ENCODE measurements at places on chromosomes 5 and 9. TPM values are rescaled to one million over a fixed set of nuclear protein-coding genes. Genes with fewer than 3 reads are reported as not detected.

The LCN2 gene
- total RNA-seq: not detected

DNA sequence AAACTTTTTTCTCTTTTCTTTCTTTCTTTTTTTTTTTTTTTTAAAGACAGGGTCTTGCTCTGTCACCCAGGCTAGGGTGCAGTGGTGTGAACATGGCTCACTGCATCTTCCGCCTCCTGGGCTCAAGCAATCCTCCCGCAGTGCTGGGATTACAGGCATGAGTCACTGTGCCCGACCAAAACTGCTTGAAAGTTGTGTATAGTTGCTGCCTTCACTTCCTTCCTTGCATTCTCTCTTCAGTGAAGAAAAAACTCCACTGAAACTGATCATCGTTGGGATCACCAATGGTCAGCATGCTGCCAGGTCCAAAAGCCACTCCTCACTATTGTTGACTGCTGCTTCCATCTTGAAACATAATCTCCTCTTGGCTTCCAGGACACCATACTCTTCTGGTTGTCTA, 66.6 kb upstream of the CTNNA1 start:
- DNase-seq: no peak

The C1QTNF2 gene
- total RNA-seq: 0.42 TPM

The MCC gene
- total RNA-seq: 10.8 TPM

DNA sequence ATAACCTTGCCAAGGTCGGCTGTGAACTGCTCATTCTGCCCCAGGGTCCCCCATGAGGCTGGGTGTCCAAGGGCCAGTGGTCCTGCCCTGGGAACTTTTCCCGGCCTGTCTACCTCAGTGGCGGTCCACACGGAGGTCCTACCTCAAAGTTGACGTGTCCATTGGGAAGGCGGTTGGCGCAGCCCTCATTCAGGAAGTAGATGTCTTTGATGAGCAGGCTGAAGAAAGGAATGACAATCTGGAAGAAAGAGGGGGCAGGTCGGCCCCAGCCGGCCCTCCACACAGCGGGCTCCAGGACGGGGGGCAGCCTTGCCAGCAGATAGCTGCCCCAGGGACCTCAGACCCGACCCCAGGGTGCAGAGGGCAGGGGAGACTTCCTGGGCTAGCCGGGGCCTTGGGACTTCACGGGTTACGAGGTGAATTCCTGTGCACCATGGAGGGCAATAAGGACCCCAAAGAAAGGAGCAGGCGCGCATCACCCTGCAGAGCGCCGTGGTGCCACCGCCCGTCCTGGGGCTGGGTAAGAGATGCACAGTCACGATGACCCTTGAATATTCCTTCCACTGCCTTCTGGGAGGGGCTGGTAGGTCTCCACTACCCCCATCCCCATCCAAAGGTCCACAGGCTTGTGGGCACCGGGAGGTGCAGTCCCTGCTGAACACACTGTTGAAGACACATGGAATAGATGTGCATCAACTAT, 42.9 kb upstream of the RNF130 start:
- DNase-seq: no peak

- no peak for DNase-seq
Measured at GRCh38 chr9:121656941-121657470, 5.6 kb downstream of the DAB2IP start.

The CTSV gene
- total RNA-seq: 7.2 TPM

- no peak for DNase-seq
Measured at GRCh38 chr5:172891716-172892421, 57.8 kb downstream of the ERGIC1 start.

The NACC2 gene
- total RNA-seq: 8.6 TPM

DNA sequence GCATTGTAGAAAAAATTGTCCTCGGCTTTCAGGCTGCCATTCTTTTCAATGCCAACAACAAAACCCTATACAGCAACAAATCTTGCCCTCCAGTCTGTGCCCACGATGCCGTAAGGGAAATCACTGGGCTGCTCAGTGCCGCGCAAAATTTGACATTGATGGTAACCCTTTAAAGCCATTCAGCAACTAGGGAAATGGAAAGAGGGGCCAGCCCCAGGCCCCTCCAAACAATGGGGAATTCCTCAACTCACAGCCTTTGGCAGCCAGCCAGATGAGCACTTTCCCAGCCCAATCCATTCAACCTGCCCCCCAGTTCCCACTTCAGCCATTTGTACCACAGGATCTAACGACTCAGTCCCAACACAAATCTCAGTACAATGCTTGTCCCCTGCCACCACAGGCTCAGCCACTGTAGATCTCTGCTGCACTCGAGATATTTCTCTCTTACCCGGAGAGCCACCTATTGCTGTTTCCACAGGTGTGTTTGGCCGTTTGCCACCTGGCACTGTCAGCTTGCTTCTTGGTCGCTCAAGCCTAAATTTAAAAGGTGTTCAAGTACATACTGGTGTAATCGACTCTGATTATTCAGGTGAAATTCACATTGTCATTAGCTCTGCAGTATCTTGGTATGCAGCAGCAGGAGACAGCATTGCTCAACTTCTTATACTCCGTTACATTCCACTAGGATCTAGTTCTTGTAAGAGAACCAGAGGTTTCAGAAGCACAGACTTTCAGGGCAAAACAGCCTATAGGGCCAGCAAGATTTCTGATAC, 103.3 kb downstream of the SYK start:
- no peak for DNase-seq

The CACFD1 gene
- 42.6 TPM for total RNA-seq

GRCh38 chr9:100498592-100498991, 25.6 kb downstream of the TMEFF1 start:
- no peak for DNase-seq

DNA sequence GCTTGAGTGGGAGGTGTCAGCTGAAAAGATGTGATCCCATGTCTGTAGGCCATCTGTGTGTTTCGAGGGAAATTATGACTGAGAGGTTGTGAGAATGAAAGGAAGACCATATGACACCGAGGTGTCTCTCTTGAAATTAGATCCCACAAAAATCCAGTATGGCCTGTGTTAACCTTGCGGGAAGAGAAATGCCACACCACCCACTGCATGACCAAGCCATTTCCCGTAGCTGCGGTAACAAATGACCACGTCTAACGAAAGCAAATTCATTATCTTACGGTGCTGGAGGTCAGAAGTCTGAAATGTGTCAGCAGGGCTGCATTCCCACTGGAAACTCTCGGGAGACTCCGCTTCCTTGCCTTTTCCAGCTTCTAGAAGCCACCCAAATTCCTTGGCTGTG, 11.6 kb downstream of the C9orf57 start:
- no peak for DNase-seq

DNA sequence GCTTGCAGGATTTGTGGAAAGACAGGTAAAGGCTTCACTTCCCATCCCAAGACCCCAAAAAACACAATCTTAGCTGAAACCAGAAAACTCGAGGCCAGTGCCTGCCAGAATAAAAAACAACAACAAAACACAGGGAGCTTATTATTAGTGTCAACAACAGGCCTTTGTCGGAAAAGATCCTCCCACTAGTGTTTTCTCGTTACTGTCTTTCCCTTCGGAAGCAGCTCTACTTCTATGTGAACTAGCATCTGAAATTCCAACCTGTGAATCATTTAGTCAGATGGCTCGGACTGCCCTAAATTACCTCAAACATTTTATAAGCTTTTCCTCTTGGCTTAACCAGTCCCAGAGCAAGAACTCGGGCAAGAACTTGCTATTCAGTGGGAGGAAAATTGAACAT, 122.2 kb upstream of the GNA14 start:
- no peak for DNase-seq

The NKD2 gene
- total RNA-seq: 20.6 TPM

GRCh38 chr5:69497006-69497520, 4.5 kb downstream of the OCLN start:
- DNase-seq: no peak

The PNPLA7 gene
- total RNA-seq: 1.8 TPM

- no peak for DNase-seq
Measured at GRCh38 chr9:101574731-101575333, 19.9 kb downstream of the PPP3R2 start.

The CER1 gene
- total RNA-seq: 0.32 TPM

DNA sequence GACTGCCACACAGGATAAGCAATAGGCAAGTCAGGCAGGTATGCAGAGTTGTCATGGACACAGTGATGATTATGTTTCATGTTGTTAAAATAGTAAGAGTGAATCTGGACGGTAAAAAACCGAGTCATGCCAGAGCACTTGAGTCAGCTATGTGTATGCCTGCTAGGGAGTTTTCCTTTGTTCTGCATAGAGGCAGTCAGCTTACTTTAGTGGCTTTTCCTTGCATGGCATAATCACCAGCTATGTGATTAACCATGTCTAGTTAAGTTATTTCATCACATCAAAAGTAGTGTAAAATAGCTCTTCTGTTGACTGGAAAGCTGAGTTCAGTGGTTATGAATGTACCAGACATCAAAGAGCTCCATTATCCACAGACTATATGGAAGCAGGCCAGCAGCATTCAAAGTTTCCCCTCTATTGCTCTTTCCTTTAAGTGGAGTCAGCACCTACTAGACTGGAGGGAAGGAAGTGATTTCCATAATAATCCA, 989.8 kb downstream of the TLE1 start:
- DNase-seq: no peak

DNA sequence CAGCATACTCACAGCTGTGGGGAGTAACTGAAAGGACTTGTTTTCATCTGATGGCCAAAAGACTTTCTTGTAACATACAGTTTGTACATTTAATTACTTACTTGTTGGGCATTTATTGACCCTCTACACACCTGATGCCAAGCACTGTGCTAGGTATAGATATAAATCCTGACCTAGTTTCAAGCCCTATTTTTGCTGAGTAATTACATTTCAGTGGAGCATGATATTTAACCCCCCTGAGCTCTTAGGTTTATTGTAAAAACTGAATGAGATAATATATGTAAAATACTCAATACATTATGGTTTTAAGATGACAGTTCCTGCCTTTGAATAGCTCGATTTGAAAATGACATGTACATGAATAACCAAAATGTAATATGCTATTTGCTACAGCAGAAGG, 68.1 kb upstream of the SLC12A2 start:
- no peak for DNase-seq

The HCN1 gene
- total RNA-seq: 1.2 TPM

DNA sequence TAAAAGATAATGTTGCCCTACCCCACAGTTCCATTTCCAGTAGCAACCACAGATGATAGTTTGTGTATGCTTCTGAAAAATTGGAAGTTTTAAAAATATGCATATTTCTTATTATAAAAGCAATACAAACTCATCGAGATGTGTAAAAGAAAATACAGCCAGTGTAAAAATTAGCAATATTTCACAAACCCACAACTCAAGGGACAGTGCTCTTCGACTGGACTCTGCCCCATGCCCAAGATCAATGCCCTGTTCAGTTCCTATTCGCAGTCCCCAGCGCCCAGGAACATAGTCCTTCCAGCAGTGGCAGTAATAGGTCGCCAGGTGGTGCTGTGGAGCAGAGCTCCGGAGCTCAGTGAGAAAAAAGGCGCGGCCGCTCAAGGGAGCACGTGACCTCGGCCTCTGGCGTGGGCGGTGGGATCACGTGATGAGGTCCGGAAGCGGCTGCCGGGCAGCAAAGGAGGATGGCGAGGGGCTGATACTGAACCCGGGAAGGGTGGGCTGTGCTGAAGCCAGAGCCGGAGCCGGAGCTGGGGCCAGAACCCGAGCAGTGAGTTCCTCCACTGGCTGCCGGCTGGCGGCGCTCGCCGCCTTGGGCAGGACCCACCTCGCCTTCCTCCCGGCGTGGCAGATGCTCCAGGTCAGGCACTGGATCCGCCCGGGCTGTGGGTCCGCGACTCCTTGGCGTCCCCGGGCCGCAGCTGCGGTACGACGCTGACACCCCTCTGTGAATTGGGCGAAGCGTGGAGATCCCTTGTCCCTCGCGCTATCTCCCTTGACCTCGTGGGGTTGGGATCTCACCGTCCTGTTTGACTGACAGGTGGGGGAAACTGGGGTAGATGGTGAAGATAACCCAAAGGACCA, at the start of gene SLC36A1:
TSS of gene SLC36A1 (plus strand) at position 430 of the 864 bp plus-strand sequence. CDS start 11,190 bp downstream, outside the sequence.
- peak; percentile 97 for DNase-seq

DNA sequence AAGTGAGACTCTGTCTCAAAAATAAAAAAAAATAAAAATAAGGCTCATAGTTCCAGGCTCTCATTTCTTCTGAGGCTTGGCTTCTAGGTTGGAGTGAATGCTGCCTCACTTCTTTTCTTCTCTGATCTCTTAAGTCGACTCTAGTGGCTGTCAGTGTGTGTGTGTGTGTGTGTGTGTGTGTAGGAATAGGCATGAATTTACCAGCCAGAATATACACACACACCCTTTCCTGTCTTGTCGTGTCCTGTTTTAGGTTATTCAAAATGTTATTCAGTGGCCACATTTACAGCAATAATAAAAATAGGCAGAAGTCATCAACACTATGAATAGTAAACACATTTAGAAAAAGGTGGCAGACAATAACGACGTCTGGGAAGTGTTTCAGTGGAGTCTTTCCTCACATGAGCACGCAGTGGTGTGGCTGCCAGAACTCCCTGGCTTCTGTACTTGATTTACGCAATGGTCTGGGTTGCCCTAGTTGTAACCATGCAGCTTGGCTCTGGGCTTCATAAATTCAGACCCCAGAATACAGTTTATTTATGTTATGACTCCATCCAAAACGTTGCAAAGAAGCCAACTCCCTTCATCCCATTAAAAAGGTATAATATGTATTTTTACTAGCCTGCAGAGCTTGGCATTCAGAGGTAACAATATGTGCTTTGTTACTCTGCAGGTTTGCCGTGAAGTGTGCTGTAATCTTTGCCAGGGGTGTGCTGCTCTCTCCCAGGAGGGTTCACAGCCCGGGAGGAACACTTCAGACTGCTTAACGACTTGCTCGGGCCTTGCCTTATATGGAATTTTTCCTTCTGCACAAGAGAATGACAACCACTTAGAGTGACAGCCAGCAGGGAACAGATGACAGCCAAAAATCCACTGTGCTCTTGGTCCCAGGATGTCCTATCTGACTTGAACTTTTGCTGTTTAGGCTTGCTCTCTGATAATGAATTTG, 34.4 kb upstream of the PALM2AKAP2 start:
- DNase-seq: no peak

GRCh38 chr5:75303419-75303818, 33.6 kb upstream of the HMGCR start:
- DNase-seq: no peak

The SHB gene
- 4.6 TPM for total RNA-seq

- DNase-seq: no peak
Measured at GRCh38 chr9:70410368-70410767, 4.1 kb downstream of the KLF9 start.

The TAF11L10 gene
- total RNA-seq: not detected

- no peak for DNase-seq
Measured at GRCh38 chr9:103997856-103998370, 96.2 kb upstream of the SMC2 start.

DNA sequence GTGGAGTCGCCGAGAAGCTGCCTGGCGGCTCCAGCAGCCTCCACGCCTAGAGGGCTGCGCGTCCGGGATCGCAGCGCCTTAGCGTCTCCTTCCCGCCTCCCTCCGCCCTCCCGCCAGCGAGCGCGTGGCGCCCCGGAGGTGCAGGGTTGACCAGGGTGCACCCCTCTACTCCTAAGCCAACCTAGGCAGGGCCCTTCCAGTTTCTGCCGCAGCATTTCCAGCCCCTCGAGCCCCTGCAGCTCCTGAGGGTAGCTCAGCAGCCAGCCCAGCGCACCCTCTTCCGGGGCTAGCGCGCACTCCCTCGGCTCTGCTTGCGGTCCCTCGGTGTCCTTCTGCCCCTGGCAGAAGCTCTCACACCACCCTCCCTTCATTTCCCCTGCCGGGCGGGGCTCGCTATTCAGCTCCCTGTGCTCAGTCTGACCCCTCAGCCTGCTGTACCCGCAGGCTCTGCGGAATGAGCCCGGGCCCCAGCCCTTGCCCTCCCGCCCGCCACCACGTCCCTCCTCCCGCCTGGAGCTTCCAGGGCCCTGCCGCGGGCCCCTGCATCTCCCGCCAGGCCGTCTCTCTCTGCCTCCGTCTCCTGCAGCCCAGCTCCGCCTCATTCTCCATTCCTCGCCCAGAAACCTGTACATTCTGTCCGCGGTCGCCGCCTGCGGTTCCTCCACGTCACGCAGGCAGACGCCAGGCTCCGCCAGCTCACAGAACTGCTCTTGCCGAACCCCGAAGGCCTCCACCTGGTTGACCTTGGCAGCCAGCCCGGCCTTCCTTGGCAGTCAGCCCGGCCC, 61.8 kb downstream of the SPATA31C2 start:
- DNase-seq: peak; percentile 61
